ENCODE measurements at places on chromosomes 13 and 19.

DNA sequence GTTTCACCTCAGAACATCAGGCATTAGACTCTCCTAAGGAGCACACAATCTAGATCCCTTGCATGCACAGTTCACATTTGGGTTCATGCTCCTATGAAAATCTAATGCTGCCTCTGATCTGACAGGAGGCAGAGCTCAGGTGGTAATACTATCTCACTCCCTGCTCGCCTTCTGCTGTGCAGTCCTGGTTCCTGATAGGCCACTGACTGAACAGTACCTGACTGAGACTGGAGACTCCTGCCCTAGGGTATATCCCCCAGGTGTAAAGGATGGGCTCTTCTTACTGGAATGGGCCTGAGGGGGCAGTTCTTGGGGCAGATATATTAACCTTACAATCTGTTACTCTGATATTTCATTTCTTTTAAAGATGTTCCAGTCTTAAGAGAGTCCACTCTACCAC, 6.3 kb downstream of the OBI1 start:
- DNase-seq: no peak

DNA sequence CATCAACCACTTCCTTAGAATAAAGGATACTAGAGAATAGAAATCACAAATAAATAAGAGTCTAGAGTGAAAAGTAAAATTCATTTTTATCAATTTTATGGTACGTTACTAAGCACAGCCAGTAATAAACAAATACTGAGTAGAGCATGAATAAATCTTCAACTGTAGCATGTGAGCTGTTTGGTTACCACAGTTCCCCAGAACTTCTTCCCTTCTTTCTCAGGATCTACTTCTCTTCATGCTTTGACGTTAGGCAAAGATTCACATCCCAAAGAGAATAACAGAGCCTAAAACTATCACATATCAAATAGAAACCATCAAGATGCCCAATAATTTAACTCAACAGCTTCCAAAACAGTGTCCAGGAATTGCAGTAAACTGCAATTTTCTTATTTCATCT, 7.4 kb downstream of the RUBCNL start:
- DNase-seq: no peak

- DNase-seq: no peak
These were observed 8.1 kb downstream of the CAPS start for GRCh38 chr19:5922161-5922545.

GRCh38 chr13:111187960-111188541, 72.9 kb downstream of the ARHGEF7 start:
- DNase-seq: no peak

DNA sequence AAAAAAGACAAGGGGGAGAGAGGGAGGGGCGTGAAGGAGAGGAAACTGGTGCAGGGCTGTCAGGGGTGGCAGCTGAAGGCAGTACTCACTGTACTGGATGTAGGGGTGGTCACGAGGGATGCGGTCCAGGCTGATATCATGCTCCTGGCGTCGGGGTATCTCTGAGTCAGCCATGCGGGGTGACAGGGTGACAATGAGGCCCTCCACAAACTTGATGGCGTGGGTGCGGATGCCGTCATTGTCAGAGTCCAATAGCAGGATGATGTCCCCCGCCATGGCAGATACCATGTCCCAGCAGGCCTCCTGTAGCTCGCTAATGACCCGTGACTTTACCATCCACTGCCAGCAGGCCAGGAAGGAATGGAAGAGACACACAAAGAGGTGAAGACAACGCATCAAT, 15.3 kb downstream of the SYMPK start:
- no peak for DNase-seq

DNA sequence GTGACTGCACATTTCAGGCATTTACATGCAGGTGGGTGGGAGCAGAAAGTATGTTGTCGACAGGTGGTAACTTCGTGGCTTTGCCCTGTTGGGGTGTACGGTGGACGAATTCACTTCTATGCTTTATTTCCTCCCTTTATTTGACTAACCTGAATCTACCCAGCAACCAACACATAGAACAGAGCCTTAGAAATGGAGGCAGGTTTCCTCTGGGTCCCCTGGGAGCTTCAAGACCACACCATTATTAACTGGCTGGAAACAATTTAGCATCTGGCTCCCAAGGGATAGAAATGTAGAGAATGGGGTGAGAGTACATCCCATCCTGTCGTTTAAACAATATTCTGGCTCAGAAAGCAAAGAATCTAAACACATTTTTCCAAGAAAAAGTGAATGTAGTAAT, 244.4 kb downstream of the DLEU7 start:
- no peak for DNase-seq

GRCh38 chr19:9431475-9431874, 3.9 kb downstream of the ZNF266 start:
- no peak for DNase-seq

DNA sequence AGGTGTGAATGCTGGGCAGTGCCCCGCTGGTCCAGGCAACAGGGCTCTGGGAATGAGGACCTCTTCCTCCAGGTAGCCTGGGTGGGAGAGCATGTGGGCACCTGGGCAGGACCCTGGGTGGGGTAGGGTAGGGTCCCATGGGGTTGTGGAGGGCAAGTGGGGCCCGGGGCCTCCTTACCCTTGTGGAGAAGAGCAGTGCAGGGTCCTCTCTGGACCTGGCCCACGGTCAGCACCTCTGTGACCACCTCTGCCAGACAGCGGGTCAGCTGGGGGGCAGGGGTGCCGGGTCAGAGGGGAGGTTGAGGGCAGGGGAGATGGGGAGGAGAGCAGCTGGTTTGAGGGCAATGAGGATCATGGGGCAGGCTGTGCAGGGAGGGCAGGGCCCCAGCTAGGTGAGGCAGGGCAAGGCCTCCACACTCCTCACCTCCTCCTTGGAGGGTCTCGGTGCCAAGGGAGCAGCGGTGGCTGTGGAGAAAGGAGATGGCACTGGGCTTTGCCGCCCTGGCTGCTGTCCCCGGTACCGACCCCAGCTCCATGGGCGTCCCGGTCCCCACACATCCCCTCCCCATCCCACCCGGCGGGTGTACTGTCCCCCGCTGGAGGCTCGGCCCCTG, 491 bp downstream of the CCER2 start:
- no peak for DNase-seq

DNA sequence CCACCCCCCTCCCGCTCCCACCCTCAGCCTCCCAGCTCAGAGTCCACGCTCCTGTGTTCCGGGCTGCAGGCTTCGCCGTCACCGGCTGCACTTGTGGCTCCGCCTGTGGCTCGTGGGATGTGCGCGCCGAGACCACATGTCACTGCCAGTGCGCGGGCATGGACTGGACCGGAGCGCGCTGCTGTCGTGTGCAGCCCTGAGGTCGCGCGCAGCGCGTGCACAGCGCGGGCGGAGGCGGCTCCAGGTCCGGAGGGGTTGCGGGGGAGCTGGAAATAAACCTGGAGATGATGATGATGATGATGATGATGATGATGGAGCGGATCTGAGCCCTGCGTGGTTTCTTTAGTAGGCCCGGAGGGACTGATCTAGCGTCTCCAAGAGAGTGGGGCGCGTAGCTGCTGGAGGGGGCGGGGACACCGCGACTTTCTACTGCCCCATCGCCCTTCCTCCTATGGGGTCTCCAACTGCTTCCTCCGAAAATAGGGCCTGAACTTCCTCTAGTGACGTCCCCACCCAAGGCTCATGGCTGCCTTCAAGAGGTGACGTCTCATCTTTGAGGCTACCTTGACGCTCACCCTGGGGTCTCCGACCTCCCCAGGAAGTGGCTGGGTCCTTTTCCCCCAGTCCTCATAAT, 1.4 kb downstream of the RETN start:
- no peak for DNase-seq

- DNase-seq: no peak
These were observed 2.6 kb upstream of the CIB3 start for GRCh38 chr19:16175954-16176353.

- no peak for DNase-seq
These were observed 14.3 kb upstream of the SLC35E1 start for GRCh38 chr19:16586477-16586871.

DNA sequence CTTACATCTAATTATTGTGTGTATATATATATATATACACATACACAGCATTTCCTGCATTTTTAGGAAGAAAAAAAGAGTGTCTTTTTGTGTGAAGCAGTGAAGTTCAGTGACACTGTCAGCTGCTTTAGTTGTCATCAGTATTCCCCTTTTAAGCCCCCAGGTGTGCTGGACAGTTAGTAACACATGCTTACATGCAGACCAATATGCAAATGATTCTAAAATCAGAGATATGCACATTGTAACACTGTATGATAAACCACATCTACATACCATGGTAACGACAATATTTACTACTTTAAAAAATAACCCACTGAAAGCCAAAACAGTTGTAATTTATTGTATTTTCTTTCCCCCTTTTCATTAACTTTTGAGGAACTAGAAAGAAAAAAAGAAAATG, 16.8 kb downstream of the LHFPL6 start:
- DNase-seq: no peak

GRCh38 chr19:41328842-41329225, 18.9 kb downstream of the CCDC97 start:
- DNase-seq: peak; percentile 54

DNA sequence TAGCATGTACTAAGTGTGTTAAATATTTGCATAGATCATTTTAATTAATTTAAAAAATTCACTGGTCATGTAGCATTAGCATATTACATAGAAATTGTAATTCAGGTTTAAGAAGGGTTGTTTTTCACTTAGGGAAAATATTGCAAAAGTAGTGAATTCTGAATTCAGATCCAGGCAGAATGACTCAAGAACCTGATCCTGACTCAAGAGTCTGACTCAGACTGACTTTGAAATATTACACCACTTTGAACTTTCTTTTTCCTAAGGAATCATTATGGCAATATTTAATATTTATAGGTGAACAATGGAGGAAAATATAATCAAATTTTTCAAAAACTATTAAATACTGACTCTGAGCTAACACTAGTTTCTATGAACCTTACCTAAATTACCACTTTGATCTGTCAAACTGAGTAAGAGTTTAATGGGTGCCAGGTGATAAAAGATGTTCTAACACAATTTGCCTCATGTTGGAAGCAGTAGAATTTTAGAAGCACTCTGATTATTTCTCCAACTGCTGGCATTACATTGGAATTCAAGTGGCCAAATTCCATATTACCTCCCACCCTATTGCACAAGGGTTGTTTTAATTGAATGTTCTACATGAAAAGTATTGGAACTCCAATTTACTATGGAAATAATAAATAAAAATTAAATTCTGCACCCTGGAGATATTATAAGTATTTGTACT, 261.6 kb downstream of the SLITRK1 start:
- DNase-seq: no peak

DNA sequence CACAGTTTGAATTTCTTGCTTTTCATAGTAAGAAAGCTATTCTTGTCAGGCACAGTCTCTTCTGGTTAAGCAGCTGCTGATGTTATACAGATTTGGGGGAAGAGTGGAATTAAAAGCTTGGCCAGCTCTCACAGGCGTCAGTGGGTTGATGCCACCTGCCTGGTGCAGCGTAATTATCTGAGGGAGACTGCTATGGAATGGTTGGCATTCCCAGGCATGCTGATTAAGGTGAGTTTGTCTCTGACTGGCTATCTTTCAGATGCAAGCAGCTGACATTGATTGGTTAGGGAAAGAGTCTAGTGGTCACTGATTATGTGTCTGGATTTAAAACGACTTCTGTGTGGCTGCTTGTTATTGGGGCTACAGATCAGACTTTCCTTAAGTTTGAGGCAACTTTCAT, 948.4 kb downstream of the UQCRFS1 start:
- no peak for DNase-seq

DNA sequence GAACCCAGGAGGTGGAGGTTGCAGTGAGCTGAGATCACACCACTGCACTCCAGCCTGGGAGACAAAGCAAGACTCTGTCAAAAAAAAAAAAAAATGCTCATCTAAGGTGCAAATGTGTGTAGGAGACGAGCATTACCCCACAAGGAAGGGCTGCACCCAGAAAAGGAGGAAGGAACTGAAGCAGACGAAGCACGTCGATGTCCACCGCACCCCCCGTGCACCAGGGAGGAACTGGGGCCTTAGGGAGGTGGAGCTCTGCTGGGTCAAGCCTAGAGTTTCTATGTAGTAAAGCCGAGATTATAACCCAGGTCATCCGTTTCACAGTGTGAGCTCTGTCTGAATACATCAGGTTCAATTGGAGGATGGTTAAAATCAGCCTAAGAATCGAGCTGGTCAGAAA, 1.1 kb downstream of the VSTM1 start:
- DNase-seq: peak; percentile 88

DNA sequence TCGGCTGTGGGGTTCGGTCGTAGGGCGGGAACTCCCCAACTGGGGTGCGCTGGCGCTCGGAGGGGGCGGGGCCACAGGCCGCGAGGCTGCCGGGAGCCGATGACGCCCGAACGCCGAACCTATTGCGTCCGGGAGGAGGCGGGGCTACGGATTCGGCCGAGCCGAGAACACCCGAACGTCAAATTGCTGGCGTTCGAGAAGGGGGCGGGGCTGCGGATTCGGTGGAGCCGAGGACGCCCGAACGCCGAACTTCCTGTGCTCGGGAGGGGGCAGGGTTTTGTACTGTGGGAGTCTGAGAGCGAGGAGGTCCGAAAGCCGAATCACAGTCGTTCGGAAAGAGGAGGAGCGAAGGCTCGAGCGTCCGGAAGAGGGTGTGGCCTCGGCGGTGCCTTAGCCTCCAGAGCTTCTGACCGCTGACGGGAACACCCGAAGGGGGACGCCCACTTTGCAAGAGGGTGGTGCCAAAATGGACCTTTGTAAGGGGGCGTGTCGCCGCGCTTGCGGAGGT, 551 bp upstream of the TSEN34 start:
- peak; percentile 99 for DNase-seq

DNA sequence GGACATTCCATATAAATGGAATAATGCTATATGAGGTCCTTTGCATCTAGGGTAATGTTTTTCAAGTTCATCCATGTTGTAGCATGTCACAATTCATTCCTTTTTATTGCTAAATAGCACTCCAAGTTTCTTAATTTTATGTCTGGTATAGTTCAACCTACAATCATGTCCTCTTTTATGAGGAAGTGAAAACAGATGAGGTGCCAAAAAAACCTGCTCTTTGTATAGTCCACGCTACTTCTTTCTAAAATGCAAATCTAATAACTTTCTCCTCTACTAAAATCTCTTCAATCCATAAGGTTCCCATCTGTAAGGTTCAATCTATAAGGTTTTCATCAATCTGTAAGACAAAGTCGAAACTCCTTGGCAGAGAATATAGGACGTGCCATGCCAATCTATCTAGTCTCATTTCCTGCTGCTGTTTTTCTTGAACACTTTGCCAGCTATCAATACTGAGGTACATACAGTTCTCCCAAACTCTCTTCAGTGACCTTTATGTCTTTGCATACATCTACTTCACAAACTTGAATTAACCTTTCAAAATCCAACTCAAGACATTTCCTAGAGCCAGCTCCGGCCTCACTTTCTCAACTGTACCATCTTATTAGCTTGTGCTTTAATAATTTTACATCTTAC, 33.7 kb downstream of the INTS6 start:
- DNase-seq: no peak

GRCh38 chr13:67827992-67828391, 597.9 kb upstream of the PCDH9 start:
- DNase-seq: no peak

DNA sequence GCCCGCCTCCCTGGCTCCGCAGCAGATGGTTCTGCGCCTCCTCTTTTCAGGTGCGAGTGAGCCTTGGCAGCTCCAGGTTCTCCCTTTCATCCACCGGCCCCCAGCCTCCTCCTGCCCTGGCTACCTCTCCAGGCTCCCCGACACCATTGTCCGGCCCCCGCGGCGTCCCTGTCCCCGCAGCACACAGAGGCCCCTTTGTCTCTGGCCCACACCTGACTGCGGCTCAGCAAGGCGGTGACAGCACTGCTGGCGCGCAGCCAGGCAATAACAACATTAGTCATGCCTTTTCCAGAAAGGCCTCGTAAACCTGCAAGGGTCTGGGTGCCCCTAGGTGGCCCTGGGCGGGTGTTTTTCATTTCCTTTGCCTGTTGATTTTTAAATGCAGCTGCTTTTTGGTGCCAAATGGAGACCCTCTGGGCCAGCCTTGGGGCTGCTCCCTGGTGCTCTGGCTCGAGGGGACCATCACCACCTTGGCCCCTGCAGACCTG, 73.2 kb upstream of the MEDAG start:
- DNase-seq: no peak
